COLO829 (cell line): ENCODE measurements at places on chromosomes 4 and X.

- no peak for DNase-seq
Observed at GRCh38 chr4:75924309-75924827, 16.4 kb downstream of the NAAA start.

DNA sequence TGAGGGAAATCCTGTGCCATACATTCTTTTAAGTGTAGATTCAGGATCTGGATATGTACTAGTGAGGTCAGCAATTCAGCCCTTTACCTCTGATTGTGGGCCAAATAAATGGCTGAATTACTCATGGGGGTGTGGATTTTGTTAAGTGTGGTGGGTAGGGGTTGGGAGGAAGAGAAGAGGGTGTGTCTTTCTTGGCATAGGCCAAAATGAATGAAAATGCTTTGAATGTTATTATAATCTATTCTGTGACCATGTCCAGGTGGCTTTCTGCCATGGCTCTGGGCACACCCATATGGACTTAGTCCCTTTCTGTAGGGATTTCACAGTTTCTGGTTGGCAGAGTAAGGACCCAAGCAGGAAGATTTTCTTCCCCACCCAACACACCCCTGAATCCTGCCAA lies 244.3 kb downstream of the CBR4 start:
- no peak for DNase-seq

DNA sequence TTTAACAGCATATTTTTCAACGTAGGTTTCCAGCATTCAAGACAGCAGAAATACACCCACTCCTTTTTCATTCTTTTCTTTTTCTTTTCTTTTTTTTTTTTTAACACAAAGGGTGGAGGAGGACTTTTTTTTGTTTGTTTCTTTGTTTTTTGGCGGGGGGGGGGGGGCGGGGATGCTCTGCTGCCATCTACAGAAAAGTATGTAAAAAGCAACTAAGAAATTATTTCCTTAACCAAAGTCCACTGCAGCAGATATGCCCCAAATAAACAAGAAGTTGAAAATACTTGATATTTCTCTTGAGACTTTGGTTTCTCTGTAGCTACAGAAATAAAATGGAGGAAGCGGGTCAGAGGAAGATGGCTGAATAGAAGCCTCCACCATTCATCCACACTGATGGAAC lies 63.2 kb upstream of the PBDC1 start:
- DNase-seq, result no peak

DNA sequence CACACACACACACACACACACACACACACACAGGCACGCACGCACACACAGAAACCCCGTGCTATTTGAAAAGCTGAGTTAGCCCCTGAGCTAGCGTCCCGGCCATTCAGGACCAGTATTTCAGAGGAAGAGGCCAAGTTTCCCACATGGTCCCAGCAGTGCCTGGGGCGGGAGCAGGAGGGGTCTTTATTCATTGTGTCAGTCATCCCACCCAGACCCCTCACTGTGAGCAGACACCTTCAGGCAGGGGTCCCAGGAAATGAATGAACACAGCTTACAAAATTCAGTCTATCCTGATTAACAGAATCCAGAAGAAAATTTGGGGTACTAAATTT lies 58.1 kb downstream of the ZFYVE28 start:
- no peak for DNase-seq

DNA sequence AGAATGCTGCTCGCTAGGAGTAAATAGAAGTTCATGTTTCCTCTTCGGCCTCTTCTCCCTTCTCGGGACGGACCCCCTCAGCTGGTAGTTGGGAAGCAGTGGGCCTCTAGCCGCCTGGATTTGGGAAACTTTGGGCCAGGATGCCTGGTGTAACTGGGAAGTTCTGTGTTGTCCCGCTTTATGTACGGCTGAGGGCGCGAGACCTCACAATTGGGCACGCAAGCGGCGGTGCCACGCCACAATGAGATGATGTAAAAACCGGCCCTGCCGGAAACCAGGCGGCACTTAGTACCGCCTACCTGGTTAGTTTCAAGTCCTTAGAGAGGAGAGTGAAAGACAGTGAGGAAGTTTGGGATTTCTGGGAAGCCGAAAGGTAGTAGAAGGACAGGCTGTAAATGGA lies at the start of gene CT83:
Gene CT83 (minus strand): TSS at position 155 of the 400 bp plus-strand sequence. CDS start 120 bp downstream, at position 35.
- no peak for DNase-seq

- no peak for DNase-seq
Observed at GRCh38 chrX:82092307-82092706, 890.4 kb downstream of the SH3BGRL start.

DNA sequence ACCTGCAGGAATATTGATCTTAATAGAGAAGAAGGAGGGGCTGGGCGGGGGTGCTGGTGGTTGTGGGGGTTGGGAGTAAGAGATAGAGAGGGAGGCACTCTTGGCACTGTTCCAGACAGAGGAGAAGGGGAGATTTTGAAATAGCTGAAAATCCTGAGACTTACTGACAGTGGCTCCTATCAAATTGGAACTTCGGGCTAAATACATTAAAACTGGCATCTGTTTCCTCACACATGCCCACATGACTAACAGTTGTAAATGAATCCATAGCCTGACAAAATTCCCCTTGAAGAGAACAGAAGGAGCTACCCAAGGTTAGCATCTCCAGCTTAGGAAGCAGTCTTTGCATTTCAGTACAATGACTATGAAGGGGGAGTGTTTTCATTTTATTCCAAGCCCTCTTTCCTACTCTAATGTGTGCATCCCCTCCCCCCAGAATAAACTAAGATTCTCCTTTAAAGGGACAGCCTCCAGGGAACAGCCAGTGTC lies 1.4 kb downstream of the DCX start:
- DNase-seq, result no peak
